Erythroblast (primary cell): ENCODE measurements at places on chromosomes 4 and X.
A peak's percentile ranks its signal among the peaks of the same experiment; 100 is the strongest.

DNA sequence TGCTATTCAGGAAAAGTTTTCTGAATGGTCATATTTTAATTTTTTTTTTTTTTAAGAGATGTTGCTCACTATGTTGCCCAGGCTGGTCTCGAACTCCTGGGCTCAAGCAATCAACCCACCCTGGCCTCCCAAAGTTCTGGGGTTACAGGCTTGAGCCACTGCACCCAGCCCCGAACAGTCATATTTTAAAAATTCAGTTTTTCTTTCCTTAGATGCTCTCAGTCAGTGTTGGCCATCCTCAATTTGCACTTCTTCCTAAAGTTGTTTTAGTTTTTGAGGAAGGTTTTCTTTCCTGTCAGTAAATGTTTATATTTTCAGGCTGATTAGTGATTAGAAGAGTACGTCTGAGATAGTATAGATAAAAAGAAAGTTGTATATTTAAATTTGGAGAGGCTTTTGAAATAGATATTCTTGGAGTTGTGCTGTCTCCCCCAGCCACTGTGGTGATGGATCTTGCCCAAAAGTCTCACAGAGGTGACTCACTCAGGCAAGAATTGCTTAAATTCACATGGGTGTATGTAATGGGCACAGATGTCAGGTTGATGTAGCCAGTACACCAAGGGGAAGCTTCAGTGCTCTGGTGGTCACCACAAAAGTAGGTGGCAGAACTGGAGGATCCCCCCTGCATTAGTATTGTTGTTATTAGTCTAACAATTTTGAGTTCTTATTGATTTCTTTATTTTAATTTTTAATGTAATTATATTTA, 72.2 kb upstream of the ELOVL6 start:
- DNase-seq, result peak; percentile 44

DNA sequence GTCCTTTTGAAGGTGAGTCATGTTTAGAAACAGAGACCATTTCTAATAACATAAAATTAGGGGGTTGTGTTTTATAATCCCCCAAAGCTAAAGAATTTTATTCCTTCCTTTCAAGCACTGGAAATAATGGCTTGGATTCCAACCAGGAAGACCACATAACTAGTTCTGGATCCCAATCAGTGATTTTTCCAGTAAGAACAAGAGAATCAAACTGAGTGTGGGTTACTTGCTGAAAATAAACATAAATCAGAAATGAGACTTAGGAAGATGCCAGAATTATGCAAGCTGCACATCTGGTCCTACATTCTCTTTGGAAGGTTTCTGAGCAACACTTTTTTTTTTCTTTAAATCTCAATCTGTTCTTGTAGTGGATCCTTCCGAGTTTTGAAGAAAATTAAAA, 76.3 kb downstream of the SOWAHB start:
- DNase-seq, result no peak

- DNase-seq, result no peak
Measured at GRCh38 chrX:6505960-6506359, 29.0 kb downstream of the VCX3A start.

DNA sequence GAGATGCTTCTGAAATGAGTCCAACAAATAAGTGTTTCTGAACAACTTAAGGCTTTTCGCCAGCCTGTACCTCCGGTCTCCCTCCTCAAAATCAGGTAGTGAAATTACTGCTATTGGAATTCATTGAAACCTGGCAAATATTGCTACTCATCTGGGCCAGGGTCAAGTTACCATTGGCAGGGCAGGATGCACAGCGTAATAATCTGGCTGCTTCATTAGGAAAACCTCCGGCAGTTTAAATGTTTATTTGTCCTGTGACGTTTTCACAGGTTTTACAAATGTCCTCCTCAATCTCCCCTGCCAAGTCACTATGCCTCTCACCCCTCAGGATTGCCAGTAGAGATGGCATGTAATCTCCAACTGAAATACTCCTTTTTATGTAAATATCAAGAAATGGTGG, 92.6 kb upstream of the KDR start:
- no peak for DNase-seq

DNA sequence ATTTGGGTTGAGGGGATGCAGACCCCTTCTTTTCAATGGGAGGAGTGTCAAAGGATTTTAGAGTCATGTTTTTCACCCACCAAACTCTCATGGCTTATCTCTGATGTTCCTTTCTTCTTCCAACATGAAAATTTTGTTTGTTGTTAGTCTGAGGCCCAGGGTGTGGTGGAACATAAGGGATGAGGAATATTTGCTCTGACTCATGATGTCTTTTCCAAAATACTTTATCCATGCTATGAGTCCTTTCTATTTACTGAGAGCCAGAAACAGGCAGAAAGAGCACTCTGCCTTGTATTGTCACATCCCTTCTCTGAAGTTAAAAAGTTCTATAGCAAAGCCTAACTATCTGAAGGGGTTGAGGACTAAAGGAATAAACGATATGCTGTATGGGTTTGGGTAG, 61.6 kb upstream of the GYPA start:
- no peak for DNase-seq

DNA sequence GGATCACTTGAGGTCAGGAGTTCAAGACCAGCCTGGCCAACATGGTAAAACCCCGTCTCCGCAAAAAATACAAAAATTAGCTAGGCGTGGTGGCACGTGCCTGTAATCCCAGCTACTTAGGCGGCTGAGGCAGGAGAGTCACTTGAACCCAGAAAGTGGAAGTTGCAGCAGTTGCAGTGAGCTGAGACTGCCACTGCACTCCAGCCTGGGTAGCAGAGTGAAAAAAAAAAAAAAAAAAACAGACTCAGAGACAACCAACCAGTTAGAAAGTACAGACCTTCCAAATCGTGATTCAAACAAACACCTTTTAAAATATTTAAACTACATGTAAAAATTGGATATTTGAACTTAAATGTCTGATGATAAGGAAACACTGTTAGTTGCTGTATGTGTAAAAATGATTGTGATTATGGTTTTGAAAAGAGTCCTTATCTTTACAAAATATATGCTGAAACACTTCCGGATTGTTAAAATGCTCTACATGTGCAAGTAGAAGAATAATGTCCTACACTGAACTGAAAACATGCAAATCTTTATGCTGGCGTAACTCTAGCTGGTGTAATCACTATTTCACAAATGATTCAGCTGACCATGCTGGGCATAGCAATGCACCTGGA, 37.8 kb downstream of the SH3KBP1 start:
- DNase-seq, result peak; percentile 23

DNA sequence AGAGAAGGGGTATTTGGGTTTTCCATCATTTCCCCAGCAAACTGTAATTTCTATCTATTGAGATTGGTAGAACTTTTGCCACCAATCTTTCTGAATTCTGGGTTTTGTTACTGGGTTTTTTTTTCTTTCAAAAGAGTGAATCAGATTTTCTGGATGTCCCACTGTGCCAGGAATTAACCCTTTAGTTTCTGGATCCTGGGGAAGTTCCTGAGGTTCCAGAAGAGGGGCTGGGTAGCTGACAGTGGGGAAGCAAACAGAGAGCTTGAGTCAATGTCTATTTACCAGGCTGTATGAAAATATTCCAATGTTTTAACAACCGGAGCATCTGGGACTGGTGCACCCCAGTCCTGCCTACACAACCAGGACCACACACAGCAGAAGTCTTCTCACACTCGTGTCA, 25.8 kb upstream of the SOD3 start:
- DNase-seq, result no peak

DNA sequence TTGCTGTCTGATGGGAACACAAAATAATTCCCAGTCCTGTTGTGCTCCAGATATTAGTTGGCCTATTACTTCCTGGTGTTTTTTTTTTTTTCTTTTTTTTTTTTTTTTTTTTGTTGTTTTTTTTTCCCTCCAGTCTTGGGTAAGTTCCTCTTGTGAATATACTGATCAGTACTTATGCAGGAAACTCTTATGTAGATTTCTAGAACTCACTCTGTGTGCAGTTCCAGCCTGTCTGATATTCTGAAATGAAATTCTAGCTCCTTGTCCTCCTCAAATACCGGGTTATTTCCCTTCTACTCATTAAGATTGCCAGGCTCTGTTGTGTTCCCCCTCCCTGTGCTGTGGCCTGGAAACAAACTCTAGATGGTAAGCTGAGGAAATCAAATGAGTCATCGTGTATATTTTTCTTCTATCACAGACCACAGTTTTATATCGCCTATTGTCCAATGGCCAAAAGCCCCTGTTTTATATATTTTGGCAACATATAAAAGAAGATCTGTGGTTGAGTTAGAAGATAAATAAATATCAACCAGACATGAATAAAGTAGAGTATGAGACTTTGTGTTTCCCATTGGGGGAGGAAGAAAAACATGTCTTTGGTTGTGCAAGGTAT, 124.3 kb upstream of the UGT8 start:
- no peak for DNase-seq

GRCh38 chr4:147846318-147847155, 114.6 kb downstream of the ARHGAP10 start:
- DNase-seq, result no peak

GRCh38 chr4:41256131-41256739, 493 bp upstream of the UCHL1 start:
- DNase-seq, result peak; percentile 7

DNA sequence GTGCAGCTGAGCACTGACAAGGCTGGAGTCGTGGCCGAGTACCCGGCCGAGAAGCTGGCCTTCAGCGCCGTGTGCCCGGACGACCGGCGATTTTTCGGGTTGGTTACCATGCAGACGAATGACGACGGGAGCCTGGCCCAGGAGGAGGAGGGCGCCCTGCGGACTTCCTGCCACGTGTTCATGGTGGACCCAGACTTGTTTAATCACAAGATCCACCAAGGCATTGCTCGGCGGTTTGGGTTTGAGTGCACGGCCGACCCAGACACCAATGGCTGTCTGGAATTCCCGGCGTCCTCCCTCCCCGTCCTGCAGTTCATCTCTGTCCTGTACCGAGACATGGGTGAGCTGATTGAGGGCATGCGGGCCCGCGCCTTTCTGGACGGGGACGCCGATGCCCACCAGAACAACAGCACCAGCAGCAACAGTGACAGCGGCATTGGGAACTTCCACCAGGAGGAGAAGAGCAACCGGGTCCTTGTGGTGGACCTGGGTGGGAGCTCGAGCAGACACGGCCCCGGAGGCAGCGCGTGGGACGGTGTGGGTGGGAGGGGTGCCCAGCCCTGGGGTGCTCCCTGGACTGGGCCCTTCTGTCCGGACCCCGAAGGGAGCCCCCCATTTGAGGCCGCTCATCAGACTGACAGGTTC, 24.3 kb downstream of the RGS12 start:
- no peak for DNase-seq

GRCh38 chr4:95165926-95166524, 382.7 kb downstream of the UNC5C start:
- DNase-seq, result peak; percentile 71

DNA sequence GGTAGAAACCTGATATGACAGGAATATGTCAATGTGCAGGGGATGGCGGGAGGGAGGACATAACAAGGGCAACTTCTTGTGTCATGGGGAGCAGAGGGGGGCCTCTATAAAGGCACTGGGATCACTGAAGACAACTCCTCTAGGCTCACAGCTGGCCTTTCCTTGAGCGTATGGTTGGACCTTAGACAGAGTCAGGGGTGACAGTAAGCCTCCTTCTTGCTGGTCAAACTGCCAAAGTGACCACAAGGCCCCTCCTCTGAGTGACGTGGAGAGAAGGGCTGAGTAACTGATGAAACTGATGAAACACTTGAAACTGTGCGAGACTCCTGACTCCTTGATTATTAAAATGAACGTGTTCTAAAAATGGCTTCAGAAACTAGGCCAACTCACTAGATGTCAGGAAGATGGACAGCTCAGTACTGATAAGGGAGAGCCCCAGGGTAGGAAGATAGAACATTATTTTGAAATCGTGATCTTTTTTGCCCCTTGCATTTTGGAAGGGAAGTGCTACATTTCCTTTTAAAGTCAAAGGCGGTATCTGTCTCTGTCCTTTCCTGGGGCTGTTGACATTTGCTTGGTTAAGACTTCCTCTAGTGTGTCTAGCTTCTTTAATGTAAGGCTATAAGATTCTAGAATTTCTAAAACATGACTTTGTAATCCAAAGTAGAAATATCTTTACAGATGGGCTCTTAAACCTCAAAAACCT, 1.6 kb downstream of the RAB33A start:
- peak; percentile 73 for DNase-seq

GRCh38 chrX:128436397-128437103, 384.3 kb upstream of the ACTRT1 start:
- DNase-seq, result no peak

GRCh38 chr4:148444296-148445070, 2.3 kb upstream of the NR3C2 start:
- DNase-seq, result no peak

- DNase-seq, result no peak
Measured at GRCh38 chr4:69104719-69105275, 8.5 kb downstream of the UGT2B7 start.

- peak; percentile 27 for DNase-seq
Measured at GRCh38 chr4:71857713-71858451, 74.0 kb upstream of the GC start.

- DNase-seq, result peak; percentile 54
Measured at GRCh38 chr4:24980064-24980690, 50.6 kb downstream of the LGI2 start.

DNA sequence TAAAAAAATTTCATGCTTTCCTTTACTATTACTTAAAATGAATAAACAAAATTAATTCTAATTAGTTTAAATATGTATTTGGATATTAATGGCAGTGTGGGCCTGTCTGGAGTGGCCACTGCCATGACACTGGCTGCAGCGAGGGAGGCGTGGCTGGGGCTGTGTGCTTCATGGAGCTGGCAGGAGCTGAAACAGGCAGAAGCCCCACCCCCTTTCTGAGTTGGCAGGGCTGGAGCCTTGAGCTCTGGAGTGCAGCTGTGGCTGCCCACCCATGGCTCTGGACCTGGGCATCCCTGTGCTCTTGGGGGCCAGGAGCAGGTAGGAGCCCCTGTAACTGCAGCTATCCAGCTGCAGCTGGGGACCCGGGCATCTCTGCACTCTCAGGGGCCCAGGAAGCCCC, 8.2 kb upstream of the HSD17B11 start:
- no peak for DNase-seq

DNA sequence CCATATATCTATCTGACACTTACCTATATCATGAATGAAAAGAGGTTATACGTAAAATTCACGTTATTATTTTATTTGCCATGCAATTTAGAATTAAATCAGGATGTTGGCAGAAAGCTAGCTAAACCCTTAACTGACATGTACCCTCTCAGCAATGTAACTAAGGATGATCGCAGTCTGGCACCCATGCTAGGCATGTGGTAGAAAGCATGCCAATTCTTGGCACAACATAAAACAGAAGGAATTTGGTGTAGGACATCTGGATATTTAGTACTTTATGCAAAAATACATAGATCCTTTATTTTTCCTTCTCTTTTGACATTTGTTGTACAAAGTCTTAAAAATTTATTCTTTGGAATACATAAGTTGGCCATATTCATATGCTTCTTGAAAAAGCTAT, 436.8 kb upstream of the FAT1 start:
- no peak for DNase-seq

- no peak for DNase-seq
Measured at GRCh38 chr4:144185086-144185485, 44.6 kb upstream of the GYPA start.

GRCh38 chr4:7067126-7067451, 775 bp downstream of the GRPEL1 start:
- DNase-seq, result no peak

- no peak for DNase-seq
Measured at GRCh38 chr4:89759426-89759825, 77.5 kb downstream of the SNCA start.
